ENCODE measurements at places on chromosomes 4 and X. TPM values are rescaled to one million over a fixed set of nuclear protein-coding genes. Genes with fewer than 3 reads are reported as not detected.

DNA sequence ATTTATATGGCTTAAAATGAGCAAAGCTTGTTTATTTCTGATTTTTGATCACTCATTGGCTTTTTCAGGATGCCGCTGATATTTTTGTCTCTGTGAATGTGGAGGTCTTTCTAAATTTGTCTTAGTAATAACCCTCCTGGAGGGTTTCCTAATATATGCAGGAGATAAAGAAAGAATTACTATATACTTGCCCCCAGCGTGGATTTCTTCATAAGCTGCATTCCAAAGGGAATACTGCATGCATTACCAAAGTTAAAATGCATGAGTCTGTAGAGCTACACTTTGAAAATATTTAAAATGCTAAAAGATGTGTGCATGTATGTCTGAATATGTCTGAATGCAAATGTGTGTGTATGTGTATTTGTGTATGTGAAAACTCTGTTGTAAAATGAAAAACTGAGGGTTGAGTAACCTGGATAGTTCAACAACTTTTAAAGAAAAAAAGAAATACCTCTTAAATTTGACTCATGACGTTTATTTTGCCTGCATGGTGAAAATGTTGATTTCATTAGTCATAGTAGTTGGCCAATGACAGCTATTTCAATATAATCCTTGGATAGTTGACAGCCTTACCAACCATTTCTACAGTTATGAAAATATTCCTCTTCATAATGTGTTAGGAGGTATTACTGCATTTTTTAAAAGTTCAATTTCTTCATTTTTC lies 113.2 kb upstream of the ZNF827 start:
- H3K4me3 ChIP-seq = no peak overlapping the region
- no peaks in the 10 kb centered on the region for H3K27me3 ChIP-seq
- H3K4me1 ChIP-seq = peaks cover 8% of the 10 kb centered on the region
- DNase-seq = no peak
- H3K36me3 ChIP-seq = no peaks in the 10 kb centered on the region

GRCh38 chrX:110442635-110443034 lies 84.0 kb downstream of the RTL9 start:
- no peak overlapping the region for H3K27ac ChIP-seq
- H3K4me3 ChIP-seq = no peak overlapping the region
- H3K27me3 ChIP-seq = no peaks in the 10 kb centered on the region

DNA sequence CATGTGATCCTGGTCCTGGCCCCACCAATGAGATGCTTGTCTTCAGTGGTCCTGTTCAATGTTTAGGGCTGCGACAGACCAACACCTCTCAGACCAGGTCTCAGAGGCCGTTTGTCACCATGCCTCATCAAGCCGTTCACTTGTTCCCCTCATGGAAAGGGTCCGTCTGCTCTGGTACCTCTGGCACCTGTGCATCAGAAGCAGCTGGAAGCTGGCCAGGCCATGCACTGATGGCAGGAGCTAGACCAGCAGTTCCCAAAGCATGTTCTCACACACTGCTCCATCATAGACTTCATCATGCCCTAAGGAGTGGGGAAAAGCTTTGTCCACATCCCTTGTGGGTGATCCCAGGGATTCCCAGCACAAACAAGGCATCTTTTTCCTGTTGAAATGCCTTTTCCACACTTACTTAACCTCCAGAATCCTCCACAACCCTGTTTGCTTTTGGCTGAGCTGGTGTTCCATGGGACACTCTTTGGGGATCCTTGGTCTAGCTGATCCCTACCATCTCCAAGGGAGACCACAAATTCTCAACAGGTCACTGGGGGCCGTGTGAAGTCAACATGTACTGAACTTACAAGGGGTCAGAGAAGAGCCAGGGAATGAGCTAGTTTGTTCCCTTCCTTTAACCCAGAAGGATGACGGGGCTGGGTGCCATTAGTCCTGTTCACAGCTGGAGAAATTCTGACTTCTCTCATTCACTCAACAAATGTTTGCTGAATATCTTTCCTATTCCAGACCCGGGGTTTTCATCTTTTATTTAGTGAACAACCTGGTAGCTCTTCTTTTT lies 21.8 kb downstream of the SH3TC1 start:
- H3K27ac ChIP-seq = no peak overlapping the region
- no peak for DNase-seq
- no peaks in the 10 kb centered on the region for H3K27me3 ChIP-seq
- H3K4me1 ChIP-seq = no peaks in the 10 kb centered on the region
- H3K36me3 ChIP-seq = no peaks in the 10 kb centered on the region
- no peak overlapping the region for H3K4me3 ChIP-seq

POU3F4 gene
- total RNA-seq = not detected

DNA sequence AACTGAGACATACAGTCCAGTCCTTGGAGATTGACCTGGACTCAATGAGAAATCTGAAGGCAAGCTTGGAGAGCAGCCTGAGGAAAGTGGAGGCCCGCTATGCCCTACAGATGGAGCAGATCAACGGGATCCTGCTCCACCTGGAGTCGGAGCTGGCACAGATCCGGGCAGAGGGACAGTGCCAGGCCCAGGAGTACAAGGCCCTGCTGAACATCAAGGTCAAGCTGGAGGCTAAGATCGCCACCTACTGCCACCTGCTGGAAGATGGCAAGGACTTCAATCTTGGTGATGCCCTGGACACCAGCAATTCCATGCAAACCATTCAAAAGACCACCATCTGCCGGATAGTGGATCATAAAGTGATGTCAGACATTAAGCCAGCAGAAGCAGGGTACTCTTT lies 20.4 kb upstream of the FRMPD3 start:
- no peaks in the 10 kb centered on the region for H3K27me3 ChIP-seq
- no peak overlapping the region for H3K4me3 ChIP-seq
- H3K36me3 ChIP-seq = no peaks in the 10 kb centered on the region
- H3K27ac ChIP-seq = no peak overlapping the region
- DNase-seq = no peak

TMEM150C gene
- total RNA-seq = 5.4 TPM

DNA sequence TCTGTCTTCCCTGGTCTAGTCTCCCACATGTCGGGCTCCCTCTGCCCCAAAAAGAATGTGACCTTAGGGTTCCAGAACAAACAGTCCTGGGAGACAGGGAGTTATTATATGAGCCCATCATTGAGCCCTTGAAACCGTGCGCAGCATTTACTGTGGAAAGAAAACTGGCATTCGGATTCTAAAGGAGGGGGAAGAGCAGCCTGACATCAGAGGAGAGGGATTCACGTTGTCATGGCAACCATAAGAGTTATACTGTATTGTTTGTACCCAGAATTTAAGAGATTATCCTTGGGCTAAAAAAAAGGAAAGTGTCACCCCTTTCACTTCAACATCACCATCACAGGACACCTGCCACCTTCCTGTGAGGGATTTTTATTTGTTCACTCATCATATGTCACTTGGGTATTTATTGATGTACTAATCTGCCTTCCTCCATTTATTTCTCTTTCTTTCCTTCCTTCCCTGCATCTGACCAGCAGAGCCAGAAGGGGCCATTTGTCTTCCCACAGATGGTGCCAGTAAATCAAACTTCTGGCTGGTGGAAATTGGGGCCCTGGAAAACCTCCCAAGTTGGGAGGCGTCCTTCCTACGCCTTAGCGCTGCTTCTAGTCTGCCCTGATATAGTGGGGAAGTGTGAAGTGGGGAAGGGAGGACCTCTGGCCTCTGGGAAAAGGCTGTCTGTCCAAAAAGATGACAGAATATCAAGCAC lies 64.9 kb upstream of the FRMPD3 start:
- no peaks in the 10 kb centered on the region for H3K36me3 ChIP-seq
- H3K4me1 ChIP-seq = no peaks in the 10 kb centered on the region
- H3K4me3 ChIP-seq = no peak overlapping the region
- DNase-seq = no peak
- H3K27me3 ChIP-seq = no peaks in the 10 kb centered on the region

DNA sequence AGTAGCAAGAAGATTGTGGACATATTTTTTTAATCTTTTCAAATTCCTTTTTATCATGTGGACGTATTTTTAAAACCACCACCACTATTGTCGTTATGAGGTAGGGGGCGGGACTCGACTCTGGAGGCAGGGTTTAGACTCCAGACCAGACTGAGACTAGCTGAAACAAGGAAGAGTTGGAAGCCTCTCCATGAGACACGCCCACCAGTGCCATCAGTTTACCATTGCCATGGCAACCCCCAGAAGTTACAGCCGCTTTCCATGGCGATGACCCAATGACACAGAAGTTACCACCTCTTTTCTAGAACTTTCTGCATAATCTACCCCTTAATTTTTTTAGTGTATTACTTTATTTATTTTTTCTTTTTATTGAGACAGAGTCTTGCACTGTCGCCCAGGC lies 8.7 kb downstream of the MRFAP1 start:
- no peaks in the 10 kb centered on the region for H3K4me1 ChIP-seq
- no peaks in the 10 kb centered on the region for H3K36me3 ChIP-seq
- H3K4me3 ChIP-seq = no peak overlapping the region
- DNase-seq = no peak
- no peaks in the 10 kb centered on the region for H3K27me3 ChIP-seq

SPP1 gene
- total RNA-seq = 0.75 TPM
